ENCODE measurements at places on chromosomes 5 and 9.

DNA sequence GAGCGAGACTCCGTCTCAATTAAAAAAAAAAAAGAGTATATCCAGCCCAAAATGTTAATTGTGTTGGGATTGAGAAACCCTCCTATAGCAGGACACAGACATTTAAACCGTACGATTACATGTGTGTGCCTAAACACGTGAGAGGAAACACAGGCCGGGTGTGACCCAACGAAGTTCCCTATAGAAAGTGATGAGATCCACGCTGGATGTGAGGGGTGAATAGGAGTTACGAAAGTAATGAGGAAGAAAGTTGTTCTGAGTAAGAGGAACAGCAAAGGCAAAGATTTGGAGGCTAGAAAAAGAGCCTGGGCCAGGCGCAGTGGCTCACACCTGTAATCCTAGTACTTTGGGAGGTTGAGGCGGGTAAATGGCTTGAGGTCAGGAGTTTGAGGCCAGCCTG, 13.6 kb downstream of the NAIF1 start:
- no peak for DNase-seq

DNA sequence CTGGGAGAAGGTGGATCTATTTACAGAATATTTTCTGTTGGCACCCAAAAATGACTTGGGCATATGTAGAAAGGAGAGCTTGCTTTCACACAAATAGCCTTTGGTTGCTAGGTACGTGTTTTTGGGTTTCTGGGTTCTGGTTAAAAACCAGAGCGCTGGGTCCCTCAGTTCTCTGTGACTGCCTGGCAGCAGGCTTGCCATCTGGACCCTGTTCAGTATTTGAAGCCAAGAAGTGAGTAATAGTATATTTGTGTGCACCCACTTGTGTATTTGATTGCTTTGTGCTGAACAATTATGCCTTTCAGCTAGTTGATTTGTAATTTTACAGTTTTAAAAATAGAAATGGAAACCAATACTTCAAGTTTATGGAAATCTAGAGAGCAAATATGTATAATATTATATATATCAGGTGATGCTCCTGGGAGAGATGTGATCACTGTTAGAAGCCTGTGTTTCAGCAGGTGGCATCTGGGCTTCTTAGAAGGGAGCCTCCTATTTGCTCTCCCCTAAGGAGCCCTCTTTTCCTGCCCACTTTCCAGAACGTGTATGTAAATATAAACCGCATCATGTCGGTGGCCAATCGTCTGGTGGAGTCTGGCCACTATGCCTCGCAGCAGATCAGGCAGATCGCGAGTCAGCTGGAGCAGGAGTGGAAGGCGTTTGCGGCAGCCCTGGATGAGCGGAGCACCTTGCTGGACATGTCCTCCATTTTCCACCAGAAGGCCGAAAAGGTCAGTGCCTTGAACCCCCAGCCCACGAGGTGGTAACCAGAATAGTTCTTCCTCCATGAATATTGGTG, 153.6 kb downstream of the TRIO start:
- DNase-seq, result no peak

GRCh38 chr5:1349246-1349645, 4.3 kb upstream of the CLPTM1L start:
- DNase-seq, result no peak

- no peak for DNase-seq
Observed at GRCh38 chr9:4980086-4980727, 4.9 kb upstream of the JAK2 start.

DNA sequence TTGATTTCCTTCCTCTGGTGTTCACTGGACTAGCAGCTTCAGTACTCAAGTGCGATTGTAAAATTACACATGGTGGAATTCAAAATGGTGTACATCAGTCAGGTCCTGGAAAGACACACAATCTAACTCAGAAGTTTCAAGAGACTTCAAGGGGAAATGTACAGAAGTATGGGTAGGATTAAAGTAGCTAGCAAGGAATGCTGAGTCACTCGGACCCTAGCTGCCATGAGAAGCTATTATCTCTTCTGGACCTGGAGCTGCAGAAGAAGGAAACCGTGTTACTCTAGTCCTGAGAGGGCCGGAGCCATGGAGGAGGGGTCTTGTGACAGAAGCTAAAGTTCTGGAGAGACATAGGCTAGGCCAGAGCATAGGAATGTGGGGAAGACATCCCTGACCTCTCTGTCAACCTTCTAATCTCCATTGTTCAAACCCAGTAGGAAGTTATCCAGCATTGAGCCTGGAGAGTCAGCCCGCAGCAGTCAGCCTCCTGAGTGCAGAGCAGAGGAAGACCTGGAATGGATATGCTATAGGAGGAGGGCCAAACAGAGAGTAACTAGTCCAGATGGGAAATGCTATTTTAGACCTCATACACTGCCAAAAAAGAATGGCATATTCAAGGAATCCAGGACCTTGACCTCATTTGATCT, 84.3 kb downstream of the GHR start:
- DNase-seq, result no peak

DNA sequence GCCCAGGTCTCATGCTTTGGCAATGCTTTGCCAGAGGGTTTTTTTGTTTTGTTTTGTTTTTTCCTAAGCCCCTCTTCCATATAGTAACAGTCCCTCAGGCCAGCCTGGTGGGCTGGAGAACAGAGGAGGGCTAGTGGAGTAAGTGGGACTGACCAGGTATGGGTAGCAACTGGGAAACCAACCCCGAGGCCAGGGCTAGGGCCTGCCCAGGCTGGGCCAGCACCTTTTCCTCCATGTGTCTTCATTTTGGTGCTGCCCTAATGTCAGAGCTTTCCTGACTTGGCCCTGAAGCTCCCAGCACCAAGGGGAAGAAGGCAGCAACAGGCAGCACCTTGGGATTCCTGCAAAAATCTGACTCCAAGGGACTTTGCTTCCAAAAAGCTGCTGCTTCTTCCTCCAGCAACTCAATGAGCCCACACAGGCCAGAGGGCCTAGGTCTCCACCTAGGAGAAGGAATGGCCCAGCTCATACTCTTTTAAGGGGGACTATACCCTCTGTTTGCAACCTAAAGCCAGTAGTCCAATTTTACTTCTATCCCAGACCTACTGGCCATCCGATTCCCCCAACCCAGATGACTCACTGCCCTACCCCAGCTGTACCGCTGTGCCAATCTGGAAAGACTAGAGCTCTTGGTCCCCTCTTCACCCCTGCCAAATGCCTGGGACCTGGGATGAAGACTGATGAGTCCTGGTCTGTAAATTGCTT, 105.1 kb downstream of the PSD2 start:
- no peak for DNase-seq

GRCh38 chr5:69502767-69503488, 10.3 kb downstream of the OCLN start:
- DNase-seq, result no peak

GRCh38 chr5:76982450-76982849, 29.6 kb downstream of the CRHBP start:
- DNase-seq, result no peak

GRCh38 chr9:114804505-114804904, 1.3 kb downstream of the TNFSF15 start:
- DNase-seq, result no peak

DNA sequence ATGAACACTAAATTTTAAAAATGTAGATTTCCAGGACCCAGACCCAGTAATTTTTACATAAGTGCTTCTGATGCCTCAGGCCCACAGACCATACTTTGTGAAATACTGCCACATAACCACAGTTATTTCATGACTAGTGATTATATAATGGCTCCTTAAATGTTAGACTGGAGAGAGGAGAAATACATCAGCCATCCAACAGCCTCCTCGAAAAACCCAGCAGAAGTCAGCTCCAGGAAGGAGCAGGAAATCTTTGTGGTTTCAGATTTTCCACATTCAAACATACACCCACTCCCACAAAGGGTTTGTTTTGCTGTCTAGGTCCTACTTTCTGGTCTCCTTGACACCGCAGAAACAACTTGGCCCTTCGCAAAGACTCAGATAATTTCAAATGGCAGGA, 455.2 kb downstream of the DTWD2 start:
- DNase-seq, result no peak

- no peak for DNase-seq
Observed at GRCh38 chr5:170424629-170425028, 35.5 kb upstream of the KCNMB1 start.

- no peak for DNase-seq
Observed at GRCh38 chr5:652023-652515, 39.9 kb downstream of the CEP72 start.

DNA sequence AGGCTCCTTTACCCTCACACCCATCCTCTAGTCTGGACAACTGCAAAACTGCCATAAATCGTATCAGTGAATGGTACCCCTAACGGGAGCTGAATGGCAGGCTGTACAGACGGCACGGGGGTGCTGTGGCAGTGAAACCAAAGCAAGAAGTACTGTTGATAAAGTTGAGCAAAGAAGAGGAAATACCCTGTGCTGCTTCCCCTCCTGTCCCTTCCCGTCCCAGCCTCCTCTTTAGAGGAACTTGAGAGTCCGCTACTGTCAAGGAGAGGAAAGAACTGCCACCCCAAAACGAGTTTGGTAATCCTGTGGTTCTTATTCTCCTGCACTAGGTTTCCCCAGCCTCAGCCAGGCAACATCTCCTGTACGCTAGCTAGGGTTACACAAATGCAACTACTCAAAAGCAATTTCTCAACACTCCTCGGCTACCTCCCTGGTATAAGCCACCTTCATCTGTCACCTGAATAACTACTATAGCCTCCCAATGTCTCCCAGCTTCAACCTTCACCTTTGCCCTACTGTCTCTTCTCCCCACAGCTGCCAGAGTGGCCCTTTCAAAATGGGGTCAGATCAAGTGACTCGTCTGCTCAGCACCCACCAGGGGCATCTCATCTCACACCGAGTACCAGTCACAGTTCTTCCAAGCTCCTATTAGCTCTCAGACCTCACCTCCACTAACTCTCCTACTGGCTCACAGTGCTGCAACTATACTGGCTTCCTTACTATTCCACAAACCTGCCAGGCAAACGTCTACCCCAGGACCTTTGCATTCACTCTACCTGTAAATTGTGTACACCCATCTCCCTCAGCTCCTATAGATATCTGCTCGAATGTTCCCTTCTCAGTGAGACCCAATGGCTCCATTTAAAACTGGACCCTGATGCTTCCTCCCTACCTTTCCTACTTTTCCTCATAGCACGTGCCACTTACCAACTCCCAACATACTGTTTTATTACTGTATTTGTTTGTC, 4.1 kb downstream of the GLRX start:
- DNase-seq, result no peak

- DNase-seq, result no peak
Observed at GRCh38 chr5:144131261-144131660, 39.2 kb downstream of the YIPF5 start.

DNA sequence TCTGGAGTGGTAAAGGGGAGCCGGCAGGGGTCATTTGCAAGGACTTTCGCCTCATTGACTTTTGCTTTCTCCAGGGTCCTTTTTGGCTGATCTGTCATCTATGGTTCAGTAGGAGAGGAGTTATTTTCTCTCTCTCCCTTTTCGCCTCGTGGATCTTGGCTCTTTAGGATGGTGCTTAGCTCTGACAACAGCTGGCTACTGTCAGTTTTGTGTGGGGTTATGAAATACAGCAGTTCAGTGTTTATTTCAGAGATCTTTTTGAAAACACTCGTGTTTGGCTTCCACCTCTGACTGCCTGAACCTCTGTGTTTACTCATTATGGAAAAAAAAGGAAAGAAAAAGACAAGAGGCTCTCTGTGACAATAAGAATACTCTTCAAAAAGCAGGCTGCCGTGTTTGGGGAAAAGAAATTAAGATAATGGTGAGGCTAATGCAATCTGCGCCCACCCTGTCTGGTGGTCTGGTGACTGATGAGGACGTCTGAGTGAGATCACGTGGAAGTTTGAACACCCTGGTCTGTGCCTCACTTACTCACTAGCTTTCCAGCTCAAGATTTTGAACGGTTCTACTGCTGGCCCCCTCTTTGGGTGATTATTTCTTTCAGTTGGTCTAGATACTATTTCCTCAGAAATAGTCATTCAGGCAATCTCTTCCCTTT, 567.7 kb downstream of the CAAP1 start:
- no peak for DNase-seq

DNA sequence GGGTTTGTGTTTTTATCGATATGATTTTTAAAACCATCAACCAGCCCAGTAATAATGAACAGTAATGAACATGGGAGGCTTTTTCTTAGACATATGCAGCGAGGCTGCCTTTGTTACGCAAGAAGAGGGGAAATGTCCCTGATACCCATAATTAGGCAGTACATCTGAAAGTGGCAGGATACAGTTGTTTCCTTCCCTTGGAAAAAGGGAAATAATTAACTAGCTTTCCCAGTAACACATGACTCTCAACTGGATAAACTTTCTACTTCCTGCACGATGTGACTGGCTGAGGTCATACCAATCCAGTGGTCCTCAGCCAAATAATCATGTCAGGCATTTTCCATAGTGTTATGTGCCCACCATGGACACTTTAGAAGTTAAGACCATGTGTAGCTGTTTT, 431.6 kb upstream of the C9orf72 start:
- no peak for DNase-seq
